ENCODE measurements at places on chromosomes 6 and 20.

- DNase-seq: no peak
These were observed 108.2 kb downstream of the SOBP start for GRCh38 chr6:107598091-107598490.

DNA sequence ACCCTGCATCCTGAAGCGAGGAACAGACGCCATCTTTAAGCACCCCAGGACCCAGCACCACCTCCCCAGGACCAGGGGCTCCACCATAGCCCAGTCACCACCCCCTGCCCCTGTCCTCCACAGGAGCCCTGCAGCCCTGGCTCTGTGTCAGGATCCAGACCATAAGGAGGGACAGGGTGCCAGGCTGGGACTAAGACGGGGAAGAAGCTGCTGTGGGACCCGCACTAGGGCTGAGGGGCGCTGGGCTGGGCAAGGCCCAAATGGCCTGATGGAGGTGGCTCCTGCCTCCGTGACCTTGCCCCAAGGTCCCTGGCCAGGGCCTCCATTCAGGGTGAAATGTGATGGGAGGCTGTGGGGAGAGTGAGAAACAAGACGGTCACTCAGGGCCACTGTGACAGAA lies 385.6 kb downstream of the TAF4 start:
- no peak for DNase-seq

GRCh38 chr6:117555882-117556498 lies 46.3 kb downstream of the GOPC start:
- DNase-seq: no peak

GRCh38 chr6:148996815-148997214 lies 250.0 kb downstream of the UST start:
- DNase-seq: no peak
